Sigmoid colon (tissue), 7 donors: ENCODE measurements at places on chromosomes 4 and X. TPM values are rescaled to one million over a fixed set of nuclear protein-coding genes. Genes with fewer than 3 reads are reported as not detected.

DNA sequence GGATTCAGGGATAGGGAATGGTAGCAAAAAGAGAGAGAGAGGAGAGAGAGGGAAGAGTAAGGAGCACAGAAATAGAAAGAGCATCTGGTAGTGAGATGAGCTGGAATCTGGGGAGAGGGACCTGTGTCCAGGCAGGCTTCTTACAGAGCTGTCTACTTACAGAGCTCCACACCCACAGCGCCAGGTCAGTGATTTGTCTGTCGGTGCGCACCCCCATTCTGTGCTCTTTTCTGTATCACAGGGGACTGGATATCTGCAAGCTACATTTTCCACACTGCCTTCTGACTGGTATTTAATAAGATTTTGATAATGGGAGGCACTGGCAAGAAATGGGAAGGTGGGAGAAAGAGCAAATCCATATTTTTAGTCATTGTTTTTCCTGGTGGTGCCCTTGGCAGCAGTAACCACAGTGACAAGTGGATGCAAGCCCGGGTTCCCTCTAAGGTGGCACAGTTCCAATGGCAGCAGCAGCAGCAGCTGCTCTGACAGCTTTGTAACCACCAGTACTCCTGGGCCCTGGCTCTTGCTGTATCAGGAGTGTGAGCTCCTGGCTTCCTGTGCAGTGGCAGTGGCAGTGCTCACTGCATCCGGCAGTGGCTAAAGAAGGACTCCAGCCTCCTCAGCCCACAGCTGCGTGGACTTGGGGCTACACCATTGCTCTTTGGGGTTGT, 300.5 kb downstream of the TRIML1 start:
- no peak for DNase-seq
- no peaks in the 10 kb centered on the region for H3K27me3 ChIP-seq
- H3K27ac ChIP-seq, result no peak overlapping the region
- no peaks in the 10 kb centered on the region for H3K4me1 ChIP-seq

The TMEM154 gene
- 0.54 TPM for total RNA-seq

- no peaks in the 10 kb centered on the region for H3K4me1 ChIP-seq
- no peaks in the 10 kb centered on the region for H3K36me3 ChIP-seq
- no peak for DNase-seq
- no peak overlapping the region for H3K4me3 ChIP-seq
- no peaks in the 10 kb centered on the region for H3K27me3 ChIP-seq
- H3K27ac ChIP-seq, result no peak overlapping the region
Observed at GRCh38 chr4:10183462-10183861, 66.9 kb upstream of the WDR1 start.

- no peak overlapping the region for H3K27ac ChIP-seq
- H3K4me3 ChIP-seq, result no peak overlapping the region
- no peaks in the 10 kb centered on the region for H3K27me3 ChIP-seq
- H3K36me3 ChIP-seq, result no peaks in the 10 kb centered on the region
- no peaks in the 10 kb centered on the region for H3K4me1 ChIP-seq
Observed at GRCh38 chr4:137748616-137749015, 216.3 kb upstream of the PCDH18 start.

DNA sequence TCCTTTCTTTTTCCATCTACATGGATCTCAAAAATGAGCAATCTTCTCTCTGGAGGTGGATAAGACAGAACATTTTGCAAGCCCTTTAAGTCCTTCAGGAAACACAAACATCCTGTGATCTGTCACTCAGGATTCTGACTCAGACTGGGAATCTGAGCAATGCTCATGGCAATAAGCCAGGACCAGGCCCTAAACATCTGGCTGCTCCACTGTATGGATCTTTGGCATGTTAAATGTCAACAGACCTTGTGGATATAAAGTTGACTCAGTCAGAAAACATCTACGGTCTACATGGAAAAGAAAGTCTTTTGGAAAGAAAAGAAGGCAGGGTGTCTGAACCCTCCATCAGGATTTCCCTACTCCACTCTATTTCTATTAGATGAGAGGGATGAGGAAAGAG, 17.8 kb upstream of the CHIC2 start:
- no peak for DNase-seq
- no peak overlapping the region for H3K4me3 ChIP-seq
- H3K27ac ChIP-seq, result no peak overlapping the region
- H3K27me3 ChIP-seq, result no peaks in the 10 kb centered on the region
- no peaks in the 10 kb centered on the region for H3K36me3 ChIP-seq
- no peaks in the 10 kb centered on the region for H3K4me1 ChIP-seq

The ARHGEF9 gene
- total RNA-seq, result 35.6 TPM

DNA sequence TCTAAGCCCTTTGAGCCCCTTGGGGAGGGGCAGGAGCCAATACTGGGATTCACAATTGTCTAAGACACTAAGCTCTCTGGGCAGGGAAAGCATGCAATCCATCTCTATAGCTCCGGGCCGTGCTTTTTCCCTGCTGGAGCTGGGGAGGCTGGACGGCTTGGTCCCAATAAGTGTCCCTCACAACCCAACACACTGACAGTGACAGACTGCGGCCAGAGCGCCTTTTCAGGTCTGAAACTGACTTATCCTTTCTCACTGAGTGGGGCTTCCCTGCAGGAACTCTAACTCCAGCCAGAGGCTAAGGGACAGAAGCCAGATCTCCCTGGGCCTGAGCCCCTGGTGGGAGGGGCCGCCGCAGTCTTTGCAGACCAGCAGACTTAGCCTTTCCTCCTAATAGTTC, 146.6 kb upstream of the PBDC1 start:
- DNase-seq, result no peak
- H3K4me1 ChIP-seq, result no peaks in the 10 kb centered on the region
- H3K27ac ChIP-seq, result no peak overlapping the region
- no peaks in the 10 kb centered on the region for H3K27me3 ChIP-seq

DNA sequence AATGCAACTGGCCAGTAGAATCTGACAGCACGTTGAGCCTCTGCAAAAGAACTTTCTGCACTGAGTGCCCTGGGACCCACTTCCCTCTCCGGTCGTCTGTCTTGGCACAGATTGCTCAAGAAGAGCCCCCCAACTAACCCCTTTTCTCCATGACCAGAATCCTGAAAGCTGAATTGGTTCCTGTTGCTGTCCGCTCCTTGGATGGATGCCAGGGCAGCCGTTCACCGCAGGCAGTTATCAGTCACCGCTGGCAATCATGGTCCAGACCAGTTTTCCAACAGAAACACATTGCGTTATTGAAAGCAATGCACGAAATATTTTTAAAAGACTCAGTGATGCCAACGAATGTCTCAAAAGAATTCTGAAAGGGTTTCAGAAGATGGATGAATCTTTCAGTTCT, 733.7 kb upstream of the FRG1 start:
- H3K27me3 ChIP-seq, result no peaks in the 10 kb centered on the region
- H3K27ac ChIP-seq, result no peak overlapping the region
- no peaks in the 10 kb centered on the region for H3K36me3 ChIP-seq
- H3K4me1 ChIP-seq, result no peaks in the 10 kb centered on the region

- H3K36me3 ChIP-seq, result no peaks in the 10 kb centered on the region
- H3K4me3 ChIP-seq, result peak overlapping the region; percentile 53
- H3K27me3 ChIP-seq, result peaks cover 3% of the 10 kb centered on the region
- H3K4me1 ChIP-seq, result peaks cover 21% of the 10 kb centered on the region
- peak; percentile 72 for DNase-seq
Observed at GRCh38 chrX:118346258-118347094, 570 bp downstream of the WDR44 start.

DNA sequence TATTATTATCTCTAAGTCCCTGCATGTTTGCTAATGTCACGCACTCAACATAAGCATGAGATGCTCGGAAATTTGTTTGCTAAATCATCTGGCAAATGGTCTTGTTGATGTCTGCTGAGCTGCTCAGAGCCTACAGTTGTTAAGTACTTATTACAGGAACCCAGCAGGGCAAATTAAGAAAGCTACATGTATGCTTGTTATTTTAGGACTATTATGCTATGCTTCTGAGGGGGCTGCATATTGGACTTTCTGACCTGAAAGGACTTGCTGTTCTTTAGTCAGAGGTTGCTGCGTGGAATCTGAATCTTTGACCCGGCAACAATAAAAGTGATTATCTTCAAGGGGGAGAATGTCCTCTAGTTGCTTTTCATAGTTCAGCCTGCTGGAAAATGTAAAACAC, 36.3 kb upstream of the TENM3 start:
- DNase-seq, result no peak
- peak overlapping the region; percentile 70 for H3K27ac ChIP-seq
- H3K4me3 ChIP-seq, result no peak overlapping the region
- no peaks in the 10 kb centered on the region for H3K27me3 ChIP-seq
